ENCODE measurements at places on chromosomes 3 and 15.

DNA sequence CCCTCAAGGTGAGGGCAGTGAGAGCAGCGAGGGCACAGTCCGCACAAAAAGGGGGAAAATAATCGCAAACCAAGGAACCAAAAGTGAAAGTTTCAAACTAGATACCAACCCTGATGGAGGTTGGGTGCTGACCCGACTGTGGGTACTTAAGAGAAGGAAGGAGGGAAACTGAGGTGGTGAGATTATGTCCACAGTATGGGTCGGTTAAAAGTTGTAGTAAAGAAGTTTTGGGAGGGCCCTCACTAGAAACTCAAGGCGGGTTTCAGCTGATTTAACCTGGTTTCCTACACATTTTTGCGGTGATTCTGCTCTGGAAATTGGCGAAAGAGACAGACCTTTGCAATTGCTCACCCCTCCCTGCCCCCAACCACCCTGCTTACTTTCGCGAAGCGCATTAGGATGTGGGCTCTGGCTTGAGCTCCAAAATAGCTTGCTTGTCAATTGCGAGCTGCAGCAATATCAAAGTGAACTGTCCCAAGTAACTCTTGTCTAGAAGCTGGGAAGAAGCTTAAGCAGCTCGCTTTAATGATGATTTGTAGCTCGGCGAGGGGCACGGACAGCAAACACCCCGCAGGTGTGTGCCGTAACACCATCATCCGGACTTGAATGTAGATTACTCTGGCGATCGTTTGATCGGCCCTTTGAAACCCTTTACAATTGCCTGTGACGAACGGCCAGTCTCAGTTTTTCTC, 15.8 kb downstream of the SOX2 start:
- H3K36me3 ChIP-seq, result no peaks in the 10 kb centered on the region
- peak overlapping the region; percentile 61 for H3K4me3 ChIP-seq
- H3K4me1 ChIP-seq, result peaks cover 10% of the 10 kb centered on the region
- H3K27me3 ChIP-seq, result peaks cover 81% of the 10 kb centered on the region

DNA sequence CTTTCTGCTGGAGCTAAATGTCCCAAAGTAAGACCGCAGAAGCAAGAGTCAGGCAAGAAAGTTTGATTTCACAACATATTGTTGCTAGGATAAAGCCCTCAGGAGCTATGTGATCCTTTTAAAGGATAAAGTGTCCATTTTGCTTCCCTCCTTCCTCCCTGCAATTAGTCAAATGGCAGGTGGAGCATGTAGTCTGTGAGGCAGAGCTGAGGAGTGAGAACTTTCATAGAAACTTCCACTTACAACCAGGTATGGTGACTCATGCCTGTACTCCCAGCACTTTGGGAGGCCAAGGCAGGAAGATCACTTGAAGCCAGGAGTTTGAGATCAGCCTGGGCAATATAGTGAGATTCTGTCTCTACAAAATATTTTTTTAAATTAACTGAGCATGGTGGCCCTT, 25.2 kb upstream of the RHCG start:
- peaks cover 7% of the 10 kb centered on the region for H3K27me3 ChIP-seq
- H3K4me1 ChIP-seq, result no peaks in the 10 kb centered on the region
- H3K36me3 ChIP-seq, result no peaks in the 10 kb centered on the region
- DNase-seq, result no peak

DNA sequence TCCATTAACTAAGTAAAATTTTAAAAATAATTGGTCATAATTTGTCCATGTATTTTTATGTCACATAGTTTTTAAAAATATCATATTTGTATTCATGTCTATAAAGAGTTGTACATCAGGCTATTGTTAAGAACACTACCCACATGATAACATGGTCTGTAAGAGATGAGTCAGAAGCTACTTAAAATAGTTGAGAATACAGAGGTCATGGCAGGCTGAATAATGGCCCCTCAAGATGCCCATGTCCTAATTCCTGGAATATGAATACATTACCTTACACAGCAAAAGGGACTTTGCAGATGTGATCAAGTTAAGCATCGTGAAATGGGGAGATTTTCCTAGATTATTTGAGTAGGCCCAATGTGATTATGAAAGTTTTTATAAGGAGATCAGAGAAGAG, 782.9 kb upstream of the GOLIM4 start:
- H3K27me3 ChIP-seq, result no peaks in the 10 kb centered on the region
- no peak overlapping the region for H3K27ac ChIP-seq
- no peaks in the 10 kb centered on the region for H3K4me1 ChIP-seq
- no peak for DNase-seq
- no peak overlapping the region for H3K4me3 ChIP-seq

DNA sequence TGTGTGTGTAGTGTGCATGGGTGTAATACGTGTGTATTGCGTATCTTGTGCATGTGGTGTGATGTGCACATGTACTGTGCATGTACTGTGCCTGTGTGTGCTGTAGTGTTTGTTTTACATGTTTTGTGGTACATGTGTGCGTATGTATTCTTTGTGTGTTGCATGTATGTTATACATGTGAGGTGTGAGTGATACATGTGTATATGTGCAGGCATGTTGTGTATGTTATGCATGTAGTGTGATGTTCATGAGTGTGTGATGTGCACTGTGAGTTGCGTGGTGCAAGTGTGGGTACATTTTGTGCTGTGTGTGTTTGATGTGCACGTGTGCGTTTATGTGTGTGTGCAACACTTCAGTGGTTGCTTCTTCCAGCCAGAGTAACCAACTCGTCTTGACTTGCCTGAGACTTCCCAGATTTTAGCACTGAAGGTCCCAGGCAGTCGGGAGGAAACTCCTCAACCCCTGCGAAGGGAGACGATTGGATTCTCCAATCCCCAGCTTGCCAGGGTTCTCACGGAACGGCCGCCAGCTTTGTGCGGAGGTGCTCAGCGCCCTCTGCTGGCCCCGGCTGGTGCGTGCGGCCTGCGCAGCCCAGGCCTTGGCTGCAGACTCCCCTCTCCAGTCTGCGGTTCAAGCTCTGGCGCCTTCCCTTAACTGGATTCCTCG, 3.6 kb downstream of the GALNT15 start:
- H3K27me3 ChIP-seq, result peaks cover 23% of the 10 kb centered on the region
- H3K4me3 ChIP-seq, result no peak overlapping the region
- H3K36me3 ChIP-seq, result no peaks in the 10 kb centered on the region

DNA sequence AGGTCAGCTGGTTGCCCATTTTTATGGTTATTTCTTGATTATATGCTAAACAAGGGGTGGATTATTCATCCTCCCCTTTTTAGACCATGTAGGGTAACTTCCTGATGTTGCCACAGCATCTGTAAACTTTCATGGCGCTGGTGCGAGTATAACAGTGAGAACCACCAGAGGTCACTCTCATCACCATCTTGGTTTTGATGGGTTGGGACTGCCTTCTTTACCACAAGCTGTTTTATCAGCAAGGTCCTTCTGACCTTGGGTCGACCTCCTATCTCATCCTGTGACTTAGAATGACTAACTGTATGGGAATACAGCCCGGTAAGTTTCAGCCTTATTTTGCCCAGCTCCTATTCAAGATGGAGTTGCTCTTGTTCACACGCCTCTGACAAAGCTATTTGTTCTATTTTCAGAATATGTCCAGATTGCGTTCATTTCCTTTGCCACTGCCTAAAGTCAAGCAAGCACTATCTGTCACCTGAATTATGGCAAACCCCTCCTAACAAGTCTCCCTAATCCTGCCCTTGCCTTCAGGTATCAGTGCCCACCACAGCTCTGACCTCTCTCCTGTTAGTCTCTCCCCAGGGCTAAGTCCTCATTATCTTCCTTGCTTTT, 308.5 kb downstream of the ROBO2 start:
- no peak overlapping the region for H3K27ac ChIP-seq
- no peak for DNase-seq
- H3K27me3 ChIP-seq, result no peaks in the 10 kb centered on the region
- no peak overlapping the region for H3K4me3 ChIP-seq
- H3K4me1 ChIP-seq, result no peaks in the 10 kb centered on the region
- no peaks in the 10 kb centered on the region for H3K36me3 ChIP-seq

DNA sequence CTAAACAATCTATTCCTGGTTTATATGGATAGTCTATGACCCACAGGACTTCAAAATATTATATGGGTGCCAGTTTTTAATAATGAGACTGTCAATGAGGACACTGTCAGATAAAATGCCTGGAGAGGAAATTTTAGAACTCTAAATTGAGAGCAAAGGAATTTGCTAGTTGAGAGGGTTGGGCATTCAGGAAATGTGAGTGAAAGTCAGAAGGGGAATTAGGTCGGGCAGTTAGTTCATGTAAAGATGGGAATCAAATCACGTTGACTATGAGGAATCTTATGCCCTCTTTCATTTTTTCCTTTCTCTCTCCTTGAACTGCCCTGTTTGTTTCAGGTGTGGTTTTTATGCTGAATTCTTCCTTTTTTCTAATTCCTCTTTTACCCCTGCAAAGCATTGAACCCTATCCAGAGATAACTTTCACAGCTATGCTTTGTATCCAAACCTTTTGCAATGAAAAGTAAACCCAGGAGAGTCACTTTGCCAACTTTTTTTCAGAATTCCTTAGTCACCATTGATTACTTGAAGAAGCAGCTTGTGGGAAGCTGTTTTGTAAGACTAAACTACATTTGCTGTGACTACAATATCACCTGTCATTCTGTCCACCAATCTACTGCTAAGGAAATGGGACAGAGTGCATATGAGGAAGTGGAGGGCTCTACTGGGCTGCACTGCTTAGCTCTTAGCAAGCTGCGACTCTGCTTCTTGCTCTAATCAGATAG, 27.8 kb downstream of the CHP1 start:
- no peak for DNase-seq
- no peak overlapping the region for H3K27ac ChIP-seq
- H3K4me3 ChIP-seq, result no peak overlapping the region
- H3K27me3 ChIP-seq, result no peaks in the 10 kb centered on the region
- H3K4me1 ChIP-seq, result no peaks in the 10 kb centered on the region

- peaks cover 2% of the 10 kb centered on the region for H3K27me3 ChIP-seq
- no peak for DNase-seq
- H3K36me3 ChIP-seq, result no peaks in the 10 kb centered on the region
- H3K27ac ChIP-seq, result no peak overlapping the region
- H3K4me3 ChIP-seq, result no peak overlapping the region
- H3K4me1 ChIP-seq, result no peaks in the 10 kb centered on the region
Observed at GRCh38 chr3:154022606-154023005, 98.6 kb upstream of the ARHGEF26 start.
